ENCODE measurements at places on chromosomes 3 and 15. TPM values are rescaled to one million over a fixed set of nuclear protein-coding genes. Genes with fewer than 3 reads are reported as not detected.

The FAM81A gene
- total RNA-seq = 10.6 TPM

The ALG1L2 gene
- total RNA-seq = not detected

The SPINK8 gene
- total RNA-seq = 4.9 TPM

The FES gene
- 33.9 TPM for total RNA-seq

The ZNF639 gene
- total RNA-seq = 50.7 TPM

The OIP5 gene
- 4.6 TPM for total RNA-seq

The ZNF385D gene
- 1.0 TPM for total RNA-seq

The MEGF11 gene
- total RNA-seq = not detected

DNA sequence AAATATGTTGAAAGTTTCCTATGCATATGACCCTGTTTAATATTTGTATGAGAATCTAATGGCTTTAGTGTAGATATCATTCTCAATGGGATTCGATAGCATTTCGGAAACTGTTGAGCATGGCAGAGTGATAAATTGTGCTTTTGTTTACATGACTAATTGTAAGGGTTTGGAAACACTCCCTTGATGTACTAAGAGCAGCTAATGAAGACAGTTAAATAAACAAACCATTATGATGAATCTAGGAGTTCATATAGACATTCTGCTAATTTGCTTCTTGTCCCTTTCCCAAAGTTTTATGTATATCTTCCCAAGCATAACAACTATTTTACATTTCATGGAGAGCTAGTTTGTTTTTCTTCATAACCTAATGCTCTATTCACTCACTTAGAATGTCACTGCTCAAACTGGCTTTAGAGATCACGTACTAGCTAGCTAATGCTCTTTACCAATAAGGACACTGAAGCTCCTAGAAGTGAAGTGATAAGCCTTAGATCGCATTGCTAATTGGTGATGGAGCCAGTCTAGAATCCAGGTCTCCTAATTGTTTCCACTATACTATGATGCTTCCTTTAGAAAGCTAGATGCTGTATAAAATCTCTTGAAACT is 140.8 kb downstream of the TP63 start:
- no peaks in the 10 kb centered on the region for H3K36me3 ChIP-seq
- no peaks in the 10 kb centered on the region for H3K27me3 ChIP-seq
- H3K4me1 ChIP-seq = no peaks in the 10 kb centered on the region
- H3K4me3 ChIP-seq = no peak overlapping the region
- no peak overlapping the region for H3K27ac ChIP-seq

GRCh38 chr15:100926971-100927756 is 8.0 kb downstream of the LRRK1 start:
- no peaks in the 10 kb centered on the region for H3K4me1 ChIP-seq
- DNase-seq = no peak
- H3K4me3 ChIP-seq = no peak overlapping the region
- H3K36me3 ChIP-seq = no peaks in the 10 kb centered on the region
- no peaks in the 10 kb centered on the region for H3K27me3 ChIP-seq

- no peaks in the 10 kb centered on the region for H3K27me3 ChIP-seq
- no peak for DNase-seq
- H3K4me3 ChIP-seq = no peak overlapping the region
- no peaks in the 10 kb centered on the region for H3K36me3 ChIP-seq
Observed at GRCh38 chr3:104458657-104459056, 908.1 kb upstream of the ALCAM start.

DNA sequence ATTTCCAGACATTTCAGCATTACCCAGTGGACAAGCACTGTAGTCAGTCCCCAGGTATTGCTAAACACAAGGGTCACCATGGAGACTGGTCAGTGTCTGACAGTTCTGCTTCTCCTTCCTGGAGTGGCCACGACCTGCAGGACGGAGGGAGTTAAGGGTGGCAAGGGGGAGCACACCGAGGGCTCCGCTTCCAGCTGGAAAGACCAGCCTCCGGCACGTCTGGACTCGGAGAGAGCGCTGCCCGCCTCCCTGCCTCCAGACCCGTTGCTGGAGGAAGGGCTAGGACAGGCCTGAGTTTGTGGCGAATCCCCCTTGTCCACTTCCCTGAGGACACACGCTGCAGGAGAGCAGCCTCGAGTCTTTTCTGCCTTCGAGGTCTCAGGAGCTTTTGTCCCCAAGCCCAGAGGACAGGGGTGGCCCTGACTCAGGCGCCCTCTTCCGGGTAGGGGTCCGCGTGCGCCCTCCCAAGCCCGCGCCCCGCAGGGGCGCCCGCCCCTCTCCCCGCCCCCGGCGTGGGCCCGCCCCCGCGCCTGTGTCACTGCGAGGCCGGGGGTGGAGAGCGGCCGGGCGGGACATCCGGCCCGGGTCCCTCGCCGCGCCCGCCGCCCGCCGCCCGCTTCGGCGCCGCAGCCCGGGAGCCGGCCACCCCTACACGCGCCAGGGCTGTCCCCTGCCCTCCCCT is at the start of gene CHST14:
TSS of gene CHST14 (plus strand) at position 562 of the 682 bp plus-strand sequence. CDS start 230 bp downstream, outside the sequence.
- DNase-seq = peak; percentile 31
- peak within 1 kb of the TSS; percentile 82 for H3K4me3 ChIP-seq
- peaks cover 3% of the 10 kb centered on the region for H3K36me3 ChIP-seq
- peaks cover 4% of the 10 kb centered on the region for H3K4me1 ChIP-seq
- H3K27ac ChIP-seq = peak within 1 kb of the TSS; percentile 80

GRCh38 chr3:166279636-166280035 is 442.4 kb upstream of the BCHE start:
- no peaks in the 10 kb centered on the region for H3K27me3 ChIP-seq
- no peak overlapping the region for H3K4me3 ChIP-seq
- no peaks in the 10 kb centered on the region for H3K36me3 ChIP-seq
- no peak overlapping the region for H3K27ac ChIP-seq
- no peaks in the 10 kb centered on the region for H3K4me1 ChIP-seq
- no peak for DNase-seq

- peak; percentile 79 for DNase-seq
- no peak overlapping the region for H3K4me3 ChIP-seq
- H3K4me1 ChIP-seq = peaks cover 7% of the 10 kb centered on the region
Observed at GRCh38 chr3:72820415-72820814, 27.8 kb downstream of the SHQ1 start.

DNA sequence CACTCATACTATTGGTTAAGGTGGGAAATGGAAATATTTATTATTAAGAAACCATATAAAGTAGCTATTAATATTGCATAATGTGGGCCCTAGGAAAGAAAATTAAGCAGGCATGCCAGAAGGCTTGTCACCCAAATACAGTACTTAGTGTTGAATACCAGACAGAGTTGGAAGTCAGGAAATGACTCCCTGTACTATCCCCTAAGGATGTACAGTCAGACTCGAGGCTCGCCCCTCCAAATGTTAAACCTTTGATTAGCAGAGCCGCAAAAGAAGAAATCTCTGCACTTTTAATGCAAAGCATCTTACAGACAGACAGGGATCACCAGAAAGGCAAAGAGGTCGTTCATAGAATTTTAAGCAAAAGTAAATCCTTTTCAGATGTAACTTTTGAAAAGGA is 11.3 kb upstream of the RBSN start:
- no peak overlapping the region for H3K4me3 ChIP-seq
- H3K27ac ChIP-seq = no peak overlapping the region
- no peaks in the 10 kb centered on the region for H3K4me1 ChIP-seq
- no peaks in the 10 kb centered on the region for H3K36me3 ChIP-seq
- H3K27me3 ChIP-seq = no peaks in the 10 kb centered on the region
- no peak for DNase-seq

GRCh38 chr3:170149016-170149415 is 32.5 kb downstream of the PHC3 start:
- H3K27me3 ChIP-seq = no peaks in the 10 kb centered on the region
- no peak for DNase-seq

- H3K4me3 ChIP-seq = no peak overlapping the region
- H3K36me3 ChIP-seq = no peaks in the 10 kb centered on the region
- H3K27ac ChIP-seq = no peak overlapping the region
- H3K27me3 ChIP-seq = no peaks in the 10 kb centered on the region
- DNase-seq = no peak
- no peaks in the 10 kb centered on the region for H3K4me1 ChIP-seq
Observed at GRCh38 chr3:197216914-197217313, 81.5 kb downstream of the DLG1 start.

GRCh38 chr3:112651071-112651470 is 10.1 kb upstream of the CCDC80 start:
- H3K27me3 ChIP-seq = no peaks in the 10 kb centered on the region
- no peak overlapping the region for H3K27ac ChIP-seq
- no peaks in the 10 kb centered on the region for H3K4me1 ChIP-seq
- H3K4me3 ChIP-seq = no peak overlapping the region
- DNase-seq = no peak
- H3K36me3 ChIP-seq = no peaks in the 10 kb centered on the region

GRCh38 chr3:35224565-35225295 is 414.6 kb upstream of the ARPP21 start:
- H3K27me3 ChIP-seq = no peaks in the 10 kb centered on the region
- no peak overlapping the region for H3K4me3 ChIP-seq
- DNase-seq = no peak
- no peaks in the 10 kb centered on the region for H3K4me1 ChIP-seq

- no peaks in the 10 kb centered on the region for H3K36me3 ChIP-seq
- H3K27me3 ChIP-seq = no peaks in the 10 kb centered on the region
- no peak overlapping the region for H3K4me3 ChIP-seq
Observed at GRCh38 chr3:130786306-130786705, 39.7 kb upstream of the PIK3R4 start.

GRCh38 chr3:69483449-69483848 is 97.6 kb upstream of the FRMD4B start:
- H3K27ac ChIP-seq = no peak overlapping the region
- no peak overlapping the region for H3K4me3 ChIP-seq
- DNase-seq = no peak

DNA sequence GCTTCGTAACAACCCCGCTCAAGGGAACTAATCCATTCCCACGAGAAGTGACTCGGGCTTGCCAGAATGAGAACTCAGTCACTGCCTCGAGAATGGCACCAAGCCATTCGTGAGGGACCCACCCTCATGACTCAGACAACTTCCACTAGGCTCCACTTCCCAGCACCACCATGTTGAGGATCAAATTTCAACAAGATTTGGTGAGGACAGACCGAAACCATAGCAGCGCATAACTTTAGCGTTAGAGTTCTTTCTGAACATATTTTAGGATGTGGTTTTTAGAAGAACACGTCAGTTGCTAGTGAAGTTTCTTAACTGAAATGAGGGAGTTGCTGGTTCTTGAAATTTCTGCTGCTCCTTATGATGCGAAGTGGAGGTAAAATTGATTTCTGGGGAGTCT is 13.5 kb downstream of the PTPRG start:
- H3K4me3 ChIP-seq = no peak overlapping the region
- H3K36me3 ChIP-seq = no peaks in the 10 kb centered on the region
- H3K27me3 ChIP-seq = no peaks in the 10 kb centered on the region
- H3K27ac ChIP-seq = no peak overlapping the region

- H3K4me1 ChIP-seq = no peaks in the 10 kb centered on the region
- no peaks in the 10 kb centered on the region for H3K36me3 ChIP-seq
- H3K27ac ChIP-seq = no peak overlapping the region
- DNase-seq = no peak
Observed at GRCh38 chr15:68176601-68177000, 28.5 kb downstream of the CALML4 start.

- no peak overlapping the region for H3K27ac ChIP-seq
- H3K36me3 ChIP-seq = no peaks in the 10 kb centered on the region
- no peak for DNase-seq
- H3K4me3 ChIP-seq = no peak overlapping the region
Observed at GRCh38 chr3:29347412-29347811, 66.5 kb downstream of the RBMS3 start.

DNA sequence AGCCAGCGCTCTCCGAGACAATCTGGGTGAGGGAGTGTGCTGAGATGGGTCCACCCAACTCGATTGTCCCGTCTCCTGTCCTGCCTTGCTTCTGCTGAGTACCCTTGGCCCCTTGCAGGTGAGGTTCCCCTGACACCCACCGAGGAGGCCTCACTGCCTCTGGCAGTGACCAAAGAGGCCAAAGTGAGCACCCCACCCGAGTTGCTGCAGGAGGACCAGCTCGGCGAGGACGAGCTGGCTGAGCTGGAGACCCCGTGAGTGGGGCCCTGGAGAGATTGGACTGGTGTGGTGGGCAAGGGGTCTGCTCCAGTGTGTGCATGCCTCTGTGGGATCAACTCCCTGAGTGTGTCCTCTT is 23.6 kb downstream of the NBEAL2 start:
- H3K4me1 ChIP-seq = no peaks in the 10 kb centered on the region
- no peak for DNase-seq
- no peak overlapping the region for H3K27ac ChIP-seq
- no peak overlapping the region for H3K4me3 ChIP-seq
- peaks cover 6% of the 10 kb centered on the region for H3K36me3 ChIP-seq

DNA sequence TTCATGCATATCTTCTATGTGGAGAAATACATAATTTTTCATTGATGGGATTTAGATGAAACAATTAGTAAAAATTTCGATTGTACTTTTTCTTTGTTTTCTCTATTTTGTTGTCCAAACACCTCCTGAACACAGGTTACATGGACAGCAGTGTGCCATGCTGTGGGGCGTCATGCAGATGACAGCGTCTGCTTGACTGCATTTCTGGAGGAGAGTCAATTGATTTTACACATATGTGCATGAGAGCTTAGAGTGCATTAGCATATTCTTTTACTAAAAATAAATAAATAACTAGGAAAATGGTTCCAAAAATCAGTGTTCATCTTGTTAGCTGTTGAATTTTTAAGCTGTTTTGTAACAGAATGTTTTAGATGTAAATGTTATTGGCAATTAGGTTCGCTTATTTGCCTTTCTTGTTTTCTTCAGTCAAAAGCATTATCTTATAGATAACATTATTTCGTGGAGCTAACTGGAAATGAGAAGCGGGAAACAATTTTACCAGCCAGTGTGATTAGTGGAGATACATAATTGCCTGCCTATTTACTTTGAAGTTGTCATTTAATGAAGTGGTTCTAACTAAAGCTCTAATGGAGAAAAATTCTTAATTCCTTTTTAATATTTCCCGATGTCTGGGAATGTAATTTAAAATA is 82.7 kb upstream of the VGLL3 start:
- no peak overlapping the region for H3K4me3 ChIP-seq
- H3K27me3 ChIP-seq = no peaks in the 10 kb centered on the region
- H3K4me1 ChIP-seq = peaks cover 3% of the 10 kb centered on the region
- H3K27ac ChIP-seq = no peak overlapping the region

- H3K27me3 ChIP-seq = no peaks in the 10 kb centered on the region
- peak; percentile 24 for DNase-seq
- peaks cover 3% of the 10 kb centered on the region for H3K4me1 ChIP-seq
- H3K4me3 ChIP-seq = no peak overlapping the region
- no peaks in the 10 kb centered on the region for H3K36me3 ChIP-seq
Observed at GRCh38 chr3:31934866-31935265, 46.2 kb downstream of the OSBPL10 start.

GRCh38 chr3:156668073-156668763 is 6.2 kb upstream of the TIPARP start:
- no peak for DNase-seq
- H3K4me1 ChIP-seq = no peaks in the 10 kb centered on the region
- no peaks in the 10 kb centered on the region for H3K36me3 ChIP-seq
- no peak overlapping the region for H3K27ac ChIP-seq
- no peaks in the 10 kb centered on the region for H3K27me3 ChIP-seq

DNA sequence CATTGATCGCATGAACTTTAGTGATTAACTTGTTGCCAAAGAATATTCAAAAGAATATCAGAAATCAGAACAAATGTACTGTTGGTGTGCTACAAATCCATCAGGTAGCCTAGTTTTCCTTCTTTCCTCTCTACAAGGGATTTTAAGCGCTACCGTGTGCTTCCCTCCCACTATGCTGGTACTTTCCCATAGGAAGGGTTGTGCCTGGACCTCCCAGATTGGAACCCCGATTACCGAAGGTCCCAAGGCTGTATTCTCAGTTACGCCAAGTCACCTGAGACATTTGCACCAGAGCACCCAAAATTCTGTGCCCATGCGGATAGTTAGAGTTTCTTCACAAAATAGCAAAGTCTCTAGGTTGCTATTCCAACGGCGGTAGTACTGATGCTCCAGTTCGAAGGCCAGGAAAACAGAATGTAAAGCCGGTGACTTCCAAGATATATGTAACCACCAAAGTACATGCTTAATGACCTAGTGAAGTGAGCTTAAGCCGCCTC is 23.4 kb upstream of the GATM start:
- no peaks in the 10 kb centered on the region for H3K36me3 ChIP-seq
- peak overlapping the region; percentile 94 for H3K4me3 ChIP-seq
- H3K27me3 ChIP-seq = no peaks in the 10 kb centered on the region
- peak overlapping the region; percentile 82 for H3K27ac ChIP-seq

Measured in prostate gland (tissue), 2 donors.